Eye (tissue), 1 donor: ENCODE measurements at places on chromosomes 11 and 22.

GRCh38 chr11:64357904-64358535, 942 bp upstream of the RPS6KA4 start:
- no peak for DNase-seq

DNA sequence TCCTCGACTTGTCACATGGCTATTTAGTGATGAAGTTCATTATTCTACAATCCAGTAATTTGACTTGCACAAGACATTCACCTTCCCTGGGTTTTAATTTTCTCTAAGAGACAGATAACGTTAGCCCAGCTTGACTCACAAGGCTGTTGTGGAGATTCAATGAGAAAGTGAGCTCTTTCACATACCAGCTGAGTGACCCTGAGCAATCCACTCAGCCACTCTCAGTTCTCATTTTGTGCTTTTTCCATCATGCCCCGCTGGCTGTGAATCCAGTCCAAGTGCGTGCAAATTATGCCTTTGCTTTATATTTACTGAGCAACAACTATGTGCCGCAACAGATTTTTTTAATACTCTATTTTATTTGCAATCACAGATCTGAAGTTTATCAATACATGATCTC, 176.5 kb downstream of the LARGE1 start:
- DNase-seq, result no peak

DNA sequence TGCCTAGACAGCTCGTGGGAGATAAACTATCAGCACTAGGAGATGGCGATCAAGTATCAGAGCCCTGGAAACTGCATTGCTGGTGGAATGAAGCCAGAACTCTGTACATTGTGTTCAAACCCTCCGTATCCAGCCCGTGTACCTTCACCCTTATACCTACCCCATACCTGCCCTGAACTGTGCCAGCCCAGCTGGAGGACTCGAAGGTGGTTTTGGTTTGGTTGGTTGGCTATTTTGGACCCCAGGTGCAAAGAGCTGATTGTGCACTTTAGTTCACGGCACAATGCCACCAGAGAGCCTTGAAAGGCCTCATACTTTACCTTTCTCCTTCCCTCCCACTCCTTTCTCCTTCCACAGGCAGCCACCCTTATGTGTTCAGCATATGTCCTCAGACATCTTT, 16.0 kb downstream of the FAM83F start:
- DNase-seq, result no peak

DNA sequence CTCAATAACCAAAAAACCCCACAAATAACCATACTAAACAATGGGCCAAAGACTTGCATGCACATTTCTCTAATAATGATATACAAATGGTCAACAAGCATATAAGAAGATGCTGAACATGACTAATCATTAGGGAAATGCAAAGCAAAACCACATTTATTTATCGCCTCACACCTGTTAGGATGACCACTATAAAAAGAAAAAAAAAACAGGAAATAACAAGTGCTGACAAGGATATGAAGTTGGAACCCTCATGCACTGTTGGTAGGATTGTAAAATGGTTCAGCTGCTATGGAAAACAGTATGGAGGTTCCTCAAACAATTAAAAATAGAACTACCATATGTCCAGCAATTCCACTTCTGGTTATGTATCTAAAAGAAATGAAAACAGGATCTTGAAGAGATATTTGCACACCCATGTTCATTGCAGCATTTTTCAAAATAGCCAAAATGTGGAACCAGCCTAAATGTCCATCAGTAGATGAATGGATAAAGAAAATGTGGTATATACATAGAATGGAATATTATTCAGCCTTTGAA, 66.2 kb downstream of the AMBRA1 start:
- DNase-seq, result no peak

- peak; percentile 14 for DNase-seq
Observed at GRCh38 chr11:67111261-67111660, 7.8 kb upstream of the KDM2A start.

DNA sequence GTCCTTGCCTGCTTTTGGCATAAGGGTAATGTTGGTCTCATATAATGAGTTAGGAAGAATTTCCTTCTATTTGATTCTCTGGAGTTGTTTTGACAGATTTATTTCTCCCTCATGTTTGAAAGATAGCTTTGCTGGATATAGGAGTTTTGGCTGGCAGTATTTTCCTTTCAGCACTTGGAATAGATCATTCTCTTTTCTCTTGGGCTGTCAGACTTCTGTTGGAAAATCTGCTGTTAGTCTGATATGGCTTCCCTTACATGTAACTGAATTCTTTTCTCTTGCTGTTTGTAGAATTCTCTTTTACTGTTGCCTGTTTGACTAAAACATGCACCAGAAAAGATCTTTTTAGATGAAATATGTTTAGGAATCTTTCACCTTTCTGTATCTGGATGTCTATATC, 165.5 kb downstream of the GUCY1A2 start:
- no peak for DNase-seq

GRCh38 chr11:64498136-64498535, 92.9 kb upstream of the SLC22A12 start:
- no peak for DNase-seq

- DNase-seq, result no peak
Observed at GRCh38 chr11:16834384-16834783, 95.9 kb downstream of the C11orf58 start.

DNA sequence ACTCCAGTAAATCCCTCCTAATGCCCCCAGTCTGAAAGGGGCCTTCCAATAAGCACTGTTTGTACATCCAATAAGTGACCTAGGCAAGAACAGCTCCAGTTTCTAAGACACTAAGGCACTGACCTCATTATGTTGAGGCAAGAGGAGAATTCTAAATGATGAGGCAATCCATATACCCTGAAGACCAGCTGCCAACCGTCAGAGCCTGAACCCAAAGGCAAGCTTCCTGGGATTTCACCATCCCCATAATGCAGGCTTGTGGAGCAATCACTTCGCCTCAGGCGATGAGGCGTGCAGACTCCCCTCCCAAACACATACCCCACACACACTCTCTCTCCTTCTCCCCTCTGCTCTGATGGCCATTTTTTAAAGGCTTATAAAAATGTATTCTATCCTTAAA, 49.5 kb downstream of the LGR4 start:
- peak; percentile 94 for DNase-seq

GRCh38 chr11:113314389-113315301, at the start of gene TTC12:
Gene TTC12, plus strand, starts transcription at chr11:113314583. Its CDS starts 1,675 bp downstream, at chr11:113316258.
- peak; percentile 97 for DNase-seq

GRCh38 chr11:71181566-71181965, 70.8 kb downstream of the SHANK2 start:
- DNase-seq, result no peak

DNA sequence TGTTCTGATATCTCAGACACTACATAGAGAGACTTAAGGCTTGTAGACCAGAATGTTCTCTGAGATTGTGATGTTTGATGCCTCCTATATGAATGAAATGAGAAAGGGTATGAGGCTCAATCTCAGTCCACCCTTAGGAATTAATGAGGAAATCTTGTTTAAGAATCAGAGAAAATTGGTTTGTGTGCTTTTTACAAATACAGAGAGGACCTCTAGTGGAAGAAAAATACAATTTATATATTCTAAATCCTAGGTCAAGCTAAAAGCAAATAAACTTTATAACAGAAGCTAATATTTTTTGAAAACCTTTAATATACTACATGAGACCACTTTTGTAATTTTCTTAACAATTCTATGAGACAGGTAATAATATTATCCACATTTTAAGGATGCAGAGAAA, 5.0 kb upstream of the OR52H1 start:
- no peak for DNase-seq

DNA sequence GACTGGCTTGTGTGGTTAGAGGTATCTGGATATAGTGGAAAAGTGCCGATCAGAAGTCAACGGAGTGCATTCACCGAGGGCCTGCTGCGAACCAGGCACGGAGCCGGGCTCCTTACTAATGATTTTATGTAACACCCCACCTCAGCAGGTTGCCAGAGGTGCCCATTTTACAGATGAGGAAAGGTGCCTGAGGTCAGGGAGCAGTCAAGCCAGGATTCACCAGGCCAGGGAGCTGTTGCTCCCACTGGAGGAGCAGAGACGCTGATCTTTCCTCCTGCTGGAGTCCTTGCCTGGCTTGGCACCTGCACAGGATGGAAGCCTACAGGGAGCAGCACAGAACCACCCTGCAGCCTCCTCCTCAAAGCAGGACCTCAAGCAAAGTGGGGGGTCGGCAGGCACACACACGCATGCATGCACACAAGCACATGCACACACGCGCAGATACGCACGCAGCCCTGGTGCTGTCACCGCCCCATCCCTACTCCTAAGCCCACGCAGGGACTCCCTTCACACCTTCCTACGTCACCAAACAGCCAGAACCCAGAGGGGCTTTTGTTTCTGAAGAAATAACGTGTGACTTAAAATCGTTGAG, 16.2 kb downstream of the RSPH14 start:
- no peak for DNase-seq

DNA sequence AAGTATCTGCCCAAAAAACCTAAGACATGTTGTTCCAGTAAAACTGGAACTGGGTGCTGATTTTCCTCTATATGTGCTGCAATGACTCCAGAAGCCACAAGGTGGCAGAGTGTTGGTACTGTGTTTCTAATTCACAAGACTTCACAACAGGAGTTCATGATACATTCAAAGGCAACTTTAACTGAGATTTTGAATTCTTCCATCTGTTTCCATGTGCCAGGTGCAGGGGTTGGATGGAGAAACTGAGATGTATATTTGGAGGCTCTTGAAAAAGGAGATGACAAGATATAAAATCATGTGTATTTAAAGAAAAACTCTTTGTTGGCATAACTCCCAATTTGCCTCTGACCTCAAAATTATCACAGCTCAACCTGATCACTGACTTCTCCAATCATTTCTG, 1098.6 kb upstream of the CCDC90B start:
- peak; percentile 74 for DNase-seq

GRCh38 chr11:102599642-102600261, 25.4 kb downstream of the MMP20 start:
- DNase-seq, result peak; percentile 18

GRCh38 chr11:74532501-74533246, 39.1 kb upstream of the LIPT2 start:
- DNase-seq, result no peak

- DNase-seq, result no peak
Observed at GRCh38 chr22:46362203-46362933, 26.9 kb downstream of the TRMU start.

GRCh38 chr11:116357784-116358544, 414.8 kb downstream of the BUD13 start:
- peak; percentile 91 for DNase-seq

GRCh38 chr11:22337596-22338485, at the start of gene SLC17A6:
Gene SLC17A6, plus strand, starts transcription at chr11:22338381. Its CDS starts 153 bp downstream, at chr11:22338534.
- peak; percentile 92 for DNase-seq

DNA sequence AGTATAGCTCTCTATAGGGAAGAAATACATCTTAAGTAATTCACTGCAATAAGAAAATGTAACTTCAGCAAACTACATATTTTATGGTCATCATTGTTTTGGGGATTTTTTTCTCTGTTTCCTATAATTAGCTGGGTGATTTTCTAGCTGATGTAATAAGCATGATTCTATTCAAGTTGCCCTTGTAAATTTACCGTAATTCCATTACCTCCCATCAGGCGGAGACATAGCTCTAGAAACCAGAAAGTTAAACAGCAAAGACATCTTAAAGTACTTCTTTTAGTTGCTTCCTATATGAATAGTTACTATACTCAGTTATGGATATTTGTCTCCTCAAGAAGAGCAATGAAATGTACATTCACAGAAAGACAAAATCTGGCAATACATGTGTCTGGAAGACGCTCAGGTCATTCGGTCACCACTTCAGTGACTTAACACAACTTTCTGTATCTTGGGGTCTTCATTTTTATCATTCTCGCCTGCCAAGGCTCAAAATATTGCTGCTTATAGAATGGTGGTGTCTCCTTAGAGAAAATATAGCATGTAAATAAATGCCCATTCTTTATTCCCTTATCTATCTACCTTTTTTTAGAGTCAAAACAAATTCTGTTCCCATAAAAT, 239.9 kb upstream of the ZC3H12C start:
- peak; percentile 65 for DNase-seq

DNA sequence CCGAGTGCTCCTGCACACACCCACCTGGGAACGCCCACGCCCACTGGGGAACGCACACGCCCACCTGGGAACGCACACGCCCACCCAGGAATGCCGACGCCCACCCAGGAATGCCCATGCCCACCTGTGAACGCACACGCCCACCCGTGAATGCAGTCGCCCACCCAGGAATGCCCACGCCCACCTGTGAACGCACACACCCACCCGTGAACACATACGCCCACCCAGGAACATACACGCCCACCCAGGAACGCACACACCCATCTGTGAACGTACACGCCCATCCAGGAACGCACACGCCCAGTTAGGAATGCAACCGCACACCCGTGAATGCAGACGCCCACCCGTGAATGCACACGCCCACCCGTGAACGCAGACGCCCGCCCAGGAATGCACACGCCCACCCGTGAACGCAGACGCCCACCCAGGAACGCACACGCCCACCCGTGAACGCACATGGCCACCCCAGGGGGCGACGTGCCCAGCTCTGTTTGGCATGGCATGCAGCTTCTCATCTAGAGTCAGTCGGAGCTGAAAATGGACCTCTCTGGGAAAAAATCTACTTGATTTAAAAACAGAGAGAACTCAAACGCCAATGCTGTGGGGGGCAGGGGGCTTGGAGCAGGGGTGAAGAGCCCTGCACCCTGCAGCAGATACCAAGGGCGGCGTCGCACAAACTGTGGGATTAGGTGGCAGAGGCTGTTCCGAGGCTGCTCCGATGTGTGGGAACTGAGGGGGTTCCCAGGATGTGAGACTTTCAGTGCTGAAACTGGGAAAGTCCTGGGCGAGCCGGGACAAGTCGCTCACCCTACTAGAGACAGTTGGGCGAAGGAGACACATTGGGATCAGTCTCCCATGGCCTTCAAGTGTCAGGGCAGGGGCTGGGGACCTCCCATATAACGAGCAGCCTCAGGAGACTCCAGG, 83.3 kb downstream of the MYEOV start:
- DNase-seq, result no peak

- no peak for DNase-seq
Observed at GRCh38 chr11:8095806-8096522, 15.0 kb downstream of the TUB start.

DNA sequence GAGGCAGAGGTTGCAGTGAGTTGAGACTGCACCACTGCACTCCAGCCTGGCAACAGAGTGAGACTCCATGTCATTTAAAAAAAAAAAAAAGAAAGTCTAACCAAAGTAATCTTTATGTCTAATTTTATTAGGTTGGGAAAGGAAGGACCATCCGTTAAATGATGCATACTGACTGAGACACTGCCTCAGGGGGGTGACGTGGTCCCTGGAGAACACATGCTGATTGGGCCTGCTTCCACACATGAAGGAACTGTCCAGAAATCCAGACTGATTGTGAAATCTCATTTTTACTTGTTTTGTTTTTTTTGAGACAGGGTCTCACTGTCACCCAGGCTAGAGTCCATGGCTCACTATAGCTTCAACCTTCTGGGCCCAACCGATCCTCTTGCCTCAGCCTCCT, 5.5 kb downstream of the SF3A1 start:
- no peak for DNase-seq

- peak; percentile 25 for DNase-seq
Observed at GRCh38 chr11:101477926-101478325, 105.9 kb downstream of the TRPC6 start.
